Activated naive CD8-positive, alpha-beta T cell treated with anti-CD3 and anti-CD28 coated beads, Interleukin-2, amount 50 U/mL, for 24 hours (primary cell): ENCODE measurements at places on chromosomes 4 and X.

DNA sequence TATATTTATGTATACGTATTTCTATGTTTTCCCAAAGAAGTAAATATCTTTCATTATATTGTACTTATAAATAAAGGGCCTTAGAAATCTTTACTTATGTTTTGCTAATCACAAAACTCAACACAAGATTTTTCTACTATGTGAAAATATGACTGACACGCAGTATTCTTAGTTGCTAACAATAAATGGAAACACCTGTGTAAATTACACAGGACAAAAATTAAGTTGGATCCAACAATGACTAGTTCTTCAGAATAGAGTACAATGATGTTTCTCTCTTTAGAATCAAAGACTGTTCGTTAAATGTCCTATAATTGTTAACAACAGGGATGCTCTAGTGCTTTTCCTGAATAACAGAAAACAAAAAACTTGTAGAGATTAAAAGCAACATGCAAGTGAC is 96.1 kb downstream of the PPP3CA start:
- DNase-seq, result no peak
- H3K4me3 ChIP-seq, result no peak overlapping the region
- no peaks in the 10 kb centered on the region for H3K27me3 ChIP-seq
- H3K36me3 ChIP-seq, result no peaks in the 10 kb centered on the region
- H3K4me1 ChIP-seq, result peaks cover 27% of the 10 kb centered on the region

DNA sequence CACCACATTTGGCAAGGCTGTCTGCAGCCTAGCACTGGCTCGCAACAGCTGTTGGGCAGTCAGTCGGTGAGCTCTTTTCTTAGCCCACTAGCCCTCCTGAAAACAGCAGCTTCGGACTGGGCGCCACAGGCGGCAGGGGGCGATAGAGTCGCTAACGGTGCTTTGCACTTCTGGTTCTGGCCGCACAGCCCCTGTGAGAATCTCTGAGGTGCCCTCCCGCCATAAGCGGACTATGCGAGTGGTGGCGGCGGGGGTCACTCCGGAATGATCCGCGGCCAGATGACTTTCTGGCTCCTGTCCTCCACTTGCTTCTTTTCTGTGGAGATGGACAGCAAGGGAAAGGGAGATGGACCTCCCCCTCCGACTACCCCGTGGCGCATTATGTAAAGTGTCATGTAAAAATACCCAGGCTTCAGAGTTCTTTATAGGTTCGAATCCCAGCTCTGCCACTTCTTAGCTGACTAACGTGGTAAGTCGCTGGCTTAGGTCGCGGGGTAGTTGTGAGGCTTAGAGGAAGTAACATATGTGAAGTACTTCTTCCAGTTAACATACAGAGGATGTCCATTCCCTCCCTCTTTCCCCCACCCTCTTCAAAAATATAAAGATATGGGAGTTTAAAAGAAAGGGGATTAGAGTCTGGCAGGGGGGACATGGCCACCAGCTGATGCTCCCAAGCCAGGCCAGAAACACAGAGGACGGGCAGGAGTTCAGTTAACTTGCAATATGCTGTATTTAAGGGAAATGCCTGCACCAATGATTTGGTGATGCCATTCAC is 11.0 kb downstream of the ARHGAP36 start:
- no peak overlapping the region for H3K27ac ChIP-seq
- peak; percentile 21 for DNase-seq
- no peaks in the 10 kb centered on the region for H3K4me1 ChIP-seq
- H3K36me3 ChIP-seq, result no peaks in the 10 kb centered on the region
- no peak overlapping the region for H3K4me3 ChIP-seq
- peaks cover 38% of the 10 kb centered on the region for H3K27me3 ChIP-seq

- no peaks in the 10 kb centered on the region for H3K36me3 ChIP-seq
- no peak overlapping the region for H3K27ac ChIP-seq
- H3K4me1 ChIP-seq, result no peaks in the 10 kb centered on the region
- no peaks in the 10 kb centered on the region for H3K27me3 ChIP-seq
- no peak overlapping the region for H3K4me3 ChIP-seq
These were observed 534.0 kb downstream of the ANKRD50 start for GRCh38 chr4:124178449-124179021.

- no peak for DNase-seq
- no peak overlapping the region for H3K27ac ChIP-seq
- peaks cover 6% of the 10 kb centered on the region for H3K36me3 ChIP-seq
- no peaks in the 10 kb centered on the region for H3K27me3 ChIP-seq
These were observed 185.0 kb downstream of the PTTG2 start for GRCh38 chr4:38145033-38145678.

DNA sequence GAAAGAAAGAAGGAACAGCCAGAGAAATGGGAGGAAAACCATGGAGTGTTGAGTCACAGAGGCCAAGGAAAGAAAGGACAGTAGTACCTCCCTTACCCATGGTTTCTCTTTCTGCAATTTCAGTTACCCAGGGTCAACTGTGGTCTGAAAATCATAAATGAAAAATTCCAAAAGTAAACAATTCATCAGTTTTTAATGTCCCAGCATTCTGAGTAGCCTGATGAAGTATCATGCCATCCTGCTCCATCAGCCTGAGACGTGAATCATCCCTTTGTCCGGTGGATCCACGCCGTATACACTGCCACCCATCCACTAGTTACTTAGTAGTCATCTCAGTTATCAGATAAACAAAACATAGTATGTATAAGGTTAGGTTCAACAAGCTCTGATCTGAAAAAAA is 114.2 kb downstream of the COMMD8 start:
- H3K36me3 ChIP-seq, result no peaks in the 10 kb centered on the region
- H3K27me3 ChIP-seq, result peaks cover 8% of the 10 kb centered on the region
- H3K4me3 ChIP-seq, result no peak overlapping the region
- H3K27ac ChIP-seq, result no peak overlapping the region
- DNase-seq, result no peak
- H3K4me1 ChIP-seq, result no peaks in the 10 kb centered on the region

GRCh38 chr4:90580326-90580725 is 453.1 kb downstream of the CCSER1 start:
- H3K36me3 ChIP-seq, result no peaks in the 10 kb centered on the region
- no peaks in the 10 kb centered on the region for H3K27me3 ChIP-seq
- no peaks in the 10 kb centered on the region for H3K4me1 ChIP-seq

GRCh38 chr4:137039370-137039769 is 492.9 kb downstream of the PCDH18 start:
- H3K4me3 ChIP-seq, result no peak overlapping the region
- no peak for DNase-seq
- no peaks in the 10 kb centered on the region for H3K4me1 ChIP-seq
- no peak overlapping the region for H3K27ac ChIP-seq
- no peaks in the 10 kb centered on the region for H3K36me3 ChIP-seq
